ENCODE measurements at places on chromosomes 1 and 21.
A peak's percentile ranks its signal among the peaks of the same experiment; 100 is the strongest.

DNA sequence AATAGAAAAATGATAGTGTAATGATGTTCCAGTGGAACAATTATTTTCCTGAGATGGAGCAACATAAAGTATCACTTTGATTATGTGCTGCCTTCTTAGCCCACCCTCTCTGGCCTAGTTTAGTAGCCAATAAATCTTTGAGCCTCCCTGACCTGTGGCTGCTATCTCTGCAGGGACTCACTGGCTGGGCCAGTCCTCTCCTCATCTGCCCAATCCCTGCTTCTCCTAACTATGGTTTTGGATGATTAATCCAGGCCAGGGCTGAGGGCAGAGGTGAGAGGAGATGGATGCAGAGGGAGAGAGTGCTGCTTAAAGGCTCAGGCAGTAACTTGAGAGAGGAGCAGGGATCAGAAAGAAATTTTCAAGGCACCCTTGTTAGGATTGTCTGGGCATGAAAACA lies 89.0 kb upstream of the CD34 start:
- DNase-seq = no peak

GRCh38 chr21:15207231-15207630 lies 142.4 kb upstream of the NRIP1 start:
- no peak for DNase-seq

DNA sequence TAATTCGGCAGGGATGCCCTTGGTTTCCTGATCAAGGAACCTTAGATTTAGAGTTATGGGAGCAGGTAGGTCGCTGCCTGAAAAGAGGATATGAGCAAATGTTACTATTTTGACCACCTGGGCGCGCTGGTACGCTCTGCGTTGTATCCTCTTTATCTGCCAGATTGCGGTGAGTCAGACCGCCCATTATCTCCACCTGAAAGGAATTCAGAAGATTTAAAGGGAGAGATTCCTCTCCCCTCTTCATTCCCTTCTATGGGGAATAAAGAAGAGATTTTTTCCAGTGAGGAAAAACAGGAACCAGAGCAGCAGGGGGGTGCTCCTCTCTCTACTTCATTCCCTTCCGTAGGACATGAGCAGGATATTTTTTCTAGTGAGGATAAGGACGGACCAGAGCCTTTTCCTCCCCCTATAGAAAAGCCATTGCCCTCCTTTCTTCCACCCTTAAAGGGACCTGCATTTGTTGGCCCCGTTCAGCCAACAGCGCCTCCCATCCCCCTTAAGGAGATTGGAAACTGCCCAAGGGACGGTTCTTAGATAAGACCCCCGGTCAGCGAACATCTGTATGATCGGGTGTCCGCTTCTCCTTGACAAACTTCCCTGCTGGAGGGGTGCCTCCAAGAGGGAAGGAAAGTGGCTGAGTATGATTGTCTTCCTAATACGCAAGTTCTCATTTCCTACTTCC lies 34.1 kb downstream of the CLCA1 start:
- DNase-seq = peak; percentile 30

GRCh38 chr1:39411526-39412478 lies 79.6 kb upstream of the BMP8A start:
- DNase-seq = no peak
